ENCODE measurements at places on chromosomes 13 and 19.

GRCh38 chr19:39448271-39448670, 2.9 kb downstream of the SUPT5H start:
- DNase-seq = no peak

GRCh38 chr13:48594096-48594815, 59.5 kb upstream of the CYSLTR2 start:
- DNase-seq = no peak

GRCh38 chr19:18278521-18279265, 2.7 kb downstream of the JUND start:
- DNase-seq = no peak

DNA sequence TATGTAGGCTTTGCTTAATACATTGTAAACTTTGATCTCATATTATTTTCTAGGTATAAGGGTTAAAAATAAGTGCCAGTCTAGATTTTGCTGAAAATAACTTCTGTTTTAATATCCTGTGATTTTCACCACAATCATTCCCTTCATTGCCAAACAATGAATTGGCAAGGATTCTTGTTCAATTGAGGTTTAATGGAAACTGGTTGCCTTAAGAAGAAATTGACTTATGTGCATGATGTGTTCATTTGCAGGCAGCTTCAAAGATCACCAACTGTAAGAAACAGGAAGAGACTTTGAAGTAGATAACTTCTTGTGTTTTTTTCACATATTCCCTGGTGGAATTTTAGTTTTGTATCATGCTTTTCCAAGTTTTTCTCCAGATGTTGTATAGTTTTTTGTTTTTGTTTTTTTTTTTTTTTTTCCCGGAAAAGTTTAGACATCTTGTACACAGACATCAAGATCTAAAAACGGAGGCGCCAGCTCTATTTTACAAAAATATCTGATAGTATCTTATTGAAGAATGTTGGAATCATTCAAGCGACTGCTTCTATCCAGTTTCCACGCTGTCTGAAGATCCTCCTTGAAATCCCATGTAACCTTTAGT, 108.3 kb downstream of the POSTN start:
- no peak for DNase-seq

GRCh38 chr19:48606463-48607358, at the start of gene SPACA4:
SPACA4 (plus strand) TSS chr19:48606742; CDS start chr19:48606979, 237 bp downstream.
- no peak for DNase-seq

DNA sequence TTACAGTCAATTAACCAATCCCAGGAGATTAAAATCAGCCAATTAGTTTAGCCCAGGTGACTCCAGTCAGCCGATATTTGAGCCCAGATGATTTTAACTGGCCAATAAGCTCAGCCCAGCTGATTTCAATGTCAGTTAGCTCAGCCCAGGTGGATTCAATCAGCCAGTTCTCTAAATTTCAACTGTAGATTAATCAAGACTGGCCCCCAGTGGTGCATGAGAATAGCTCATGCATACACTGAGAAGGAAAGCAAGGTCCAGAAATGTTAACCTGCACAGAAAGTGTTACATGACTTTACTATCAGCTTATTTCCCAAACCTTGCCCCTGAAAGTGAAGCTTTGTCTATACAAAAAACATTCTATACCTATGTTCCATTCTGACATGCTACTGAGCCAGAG, 55.4 kb upstream of the ZNF724 start:
- no peak for DNase-seq

DNA sequence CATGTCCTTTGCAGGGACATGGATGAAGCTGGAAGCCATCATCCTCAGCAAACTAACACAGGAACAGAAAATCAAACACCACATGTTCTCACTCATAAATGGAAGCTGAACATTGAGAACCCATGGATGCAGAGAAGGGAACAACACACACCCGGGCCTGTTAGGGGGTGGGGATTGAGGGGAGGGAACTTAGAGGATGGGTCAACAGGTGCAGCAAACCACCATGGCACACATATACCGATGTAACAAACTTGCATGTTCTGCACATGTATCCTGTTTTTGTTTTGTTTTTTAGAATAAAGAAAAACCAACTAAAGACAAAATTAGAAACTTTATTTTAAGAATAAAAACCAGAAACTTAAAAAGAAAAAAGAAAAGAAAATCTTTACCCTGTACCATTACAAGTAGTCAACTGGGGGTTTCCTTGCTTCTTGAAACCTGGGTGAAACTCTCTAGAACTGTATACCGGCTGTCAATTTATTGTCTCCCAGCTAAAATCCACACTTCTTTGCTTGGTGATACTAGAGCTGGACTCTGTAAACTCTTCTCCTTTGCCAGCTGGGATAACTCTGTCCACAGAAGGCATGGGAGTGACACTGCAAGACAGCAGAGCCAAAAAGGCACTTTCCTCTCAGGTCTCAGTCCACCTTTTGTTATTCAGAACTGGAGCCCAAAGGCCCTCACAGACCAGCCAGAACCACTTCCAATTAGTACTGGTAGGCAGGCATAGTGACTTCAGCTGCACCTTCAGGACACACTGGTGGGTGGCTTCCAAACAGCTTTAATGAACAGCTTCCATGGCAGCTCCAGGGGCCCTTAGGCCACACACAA, 9.0 kb downstream of the MICU2 start:
- DNase-seq = no peak

DNA sequence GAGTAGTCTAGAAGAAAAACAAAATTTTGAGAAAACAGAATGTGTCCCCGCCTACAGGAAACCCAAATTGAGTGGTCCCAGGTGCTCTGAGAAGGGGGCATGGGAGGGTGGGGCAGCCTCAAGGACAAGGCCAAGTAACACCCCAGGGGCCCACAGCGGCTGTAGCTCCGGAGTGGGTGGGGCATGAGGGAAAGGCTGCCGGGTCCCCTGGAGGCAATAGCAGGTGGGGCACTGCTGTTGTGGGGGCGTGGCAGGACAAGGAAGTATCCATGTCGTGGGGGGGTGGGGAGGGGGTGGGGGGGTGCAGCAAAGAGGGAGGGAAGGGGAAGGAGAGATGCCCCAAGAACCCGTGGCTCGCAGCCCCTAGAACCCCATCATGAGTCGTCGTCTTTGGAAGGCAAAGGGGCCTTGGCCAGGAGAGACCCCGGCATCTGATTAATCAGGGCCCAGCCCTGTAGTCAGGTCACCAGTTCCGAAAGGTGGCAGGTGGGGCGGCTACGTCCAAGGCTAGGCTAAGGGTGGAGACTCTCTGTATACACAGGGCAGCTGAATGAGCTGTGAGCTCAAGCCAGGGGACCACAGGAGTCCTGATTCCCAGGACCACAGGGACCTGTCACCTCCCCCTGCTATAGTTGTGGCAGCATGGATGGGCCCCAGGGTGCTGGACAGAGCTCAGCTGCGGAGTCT, 7.5 kb upstream of the ISYNA1 start:
- DNase-seq = no peak

DNA sequence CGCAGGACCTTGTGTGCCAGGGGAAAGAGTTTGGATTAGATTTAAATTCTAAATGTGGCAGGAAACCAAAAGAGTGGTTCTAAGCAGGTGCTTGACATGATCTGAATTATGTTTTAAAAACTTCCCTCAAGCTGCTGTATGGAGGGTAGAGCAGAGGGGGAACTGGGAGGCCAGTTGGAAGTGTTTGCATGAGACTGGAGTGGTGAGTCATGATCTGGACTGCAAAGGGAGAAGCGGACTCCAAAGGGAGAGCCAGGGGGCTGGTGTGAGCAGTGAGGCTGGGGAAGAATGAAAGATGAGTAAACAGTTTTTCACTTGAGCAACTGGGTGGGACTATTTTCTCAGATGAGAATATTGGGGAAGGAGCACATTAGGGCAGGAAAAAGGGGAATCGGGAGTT, 206.1 kb downstream of the DNAJC15 start:
- DNase-seq = no peak

- DNase-seq = no peak
Measured at GRCh38 chr19:12656899-12657571, 9.5 kb downstream of the MAN2B1 start.

DNA sequence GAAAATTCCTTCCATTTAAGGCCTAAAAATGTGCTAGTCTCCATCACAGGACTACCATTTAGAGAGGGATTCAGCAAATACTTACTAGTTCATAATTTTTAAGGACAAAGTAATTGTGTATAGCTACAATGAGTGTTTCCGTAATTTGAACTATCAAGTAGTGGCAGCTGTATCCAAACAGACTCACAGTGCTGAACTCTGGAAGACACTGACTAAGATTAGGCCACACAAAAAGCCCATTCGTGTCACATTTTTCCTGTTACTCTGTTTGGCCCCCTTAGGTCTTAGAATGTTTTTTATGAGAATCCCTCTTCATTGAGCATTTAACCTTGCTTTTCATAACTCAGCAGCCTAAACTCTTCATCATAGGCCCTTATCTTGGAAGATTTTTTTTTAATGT, 731.2 kb upstream of the PCDH9 start:
- DNase-seq = no peak

DNA sequence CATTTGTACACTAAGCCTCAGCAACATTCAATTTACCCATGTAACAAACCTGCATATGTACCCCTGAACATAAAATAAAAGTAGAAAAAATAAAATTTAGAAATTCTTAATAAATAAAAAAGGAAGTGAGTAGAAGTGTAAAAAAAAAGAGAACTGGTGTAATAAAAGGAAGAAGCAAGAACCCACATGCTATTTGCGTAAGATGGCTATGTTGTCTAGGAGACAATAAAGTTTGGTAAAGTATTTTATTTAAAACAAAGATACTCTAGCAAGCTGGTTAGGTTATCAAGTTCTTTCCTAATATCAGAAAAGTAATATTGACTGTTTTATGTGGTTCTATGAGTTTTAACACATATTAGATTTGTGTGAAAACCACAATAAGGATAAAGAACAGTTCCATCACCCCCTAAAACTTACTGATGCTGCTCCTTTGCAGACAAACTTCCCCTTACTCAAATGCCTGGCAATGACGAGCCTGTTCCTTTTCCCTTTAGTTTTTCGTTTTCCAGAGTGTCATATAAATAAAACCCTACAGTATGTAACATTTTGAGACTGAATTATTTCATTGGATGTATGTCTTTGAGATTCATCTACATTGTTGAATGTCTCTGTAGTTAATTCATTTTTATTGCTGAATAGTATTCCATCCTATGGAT, 98.9 kb downstream of the TNFSF13B start:
- DNase-seq = no peak

- DNase-seq = peak; percentile 31
Measured at GRCh38 chr19:58182577-58182988, 278 bp upstream of the ZNF274 start.

DNA sequence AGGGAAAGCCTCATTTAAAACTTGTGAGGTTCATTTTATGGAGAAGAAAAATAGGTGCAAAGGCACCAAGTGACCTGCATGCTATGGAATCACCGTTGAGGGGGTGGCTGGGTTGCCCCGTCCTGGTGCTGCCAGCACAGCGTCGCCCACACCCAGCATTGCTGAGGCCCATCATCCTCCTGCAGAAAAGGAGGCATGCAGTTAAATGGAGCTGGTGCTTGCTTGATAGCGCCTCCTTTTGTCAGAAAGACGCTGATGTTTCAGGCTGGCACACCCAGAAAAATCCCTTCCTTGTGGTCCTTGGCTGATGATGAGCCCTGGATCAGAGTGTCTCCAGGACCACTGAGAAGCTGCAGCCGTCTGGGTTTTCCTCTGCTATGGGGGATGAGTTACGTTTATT, 36.9 kb downstream of the DHRS12 start:
- DNase-seq = no peak

DNA sequence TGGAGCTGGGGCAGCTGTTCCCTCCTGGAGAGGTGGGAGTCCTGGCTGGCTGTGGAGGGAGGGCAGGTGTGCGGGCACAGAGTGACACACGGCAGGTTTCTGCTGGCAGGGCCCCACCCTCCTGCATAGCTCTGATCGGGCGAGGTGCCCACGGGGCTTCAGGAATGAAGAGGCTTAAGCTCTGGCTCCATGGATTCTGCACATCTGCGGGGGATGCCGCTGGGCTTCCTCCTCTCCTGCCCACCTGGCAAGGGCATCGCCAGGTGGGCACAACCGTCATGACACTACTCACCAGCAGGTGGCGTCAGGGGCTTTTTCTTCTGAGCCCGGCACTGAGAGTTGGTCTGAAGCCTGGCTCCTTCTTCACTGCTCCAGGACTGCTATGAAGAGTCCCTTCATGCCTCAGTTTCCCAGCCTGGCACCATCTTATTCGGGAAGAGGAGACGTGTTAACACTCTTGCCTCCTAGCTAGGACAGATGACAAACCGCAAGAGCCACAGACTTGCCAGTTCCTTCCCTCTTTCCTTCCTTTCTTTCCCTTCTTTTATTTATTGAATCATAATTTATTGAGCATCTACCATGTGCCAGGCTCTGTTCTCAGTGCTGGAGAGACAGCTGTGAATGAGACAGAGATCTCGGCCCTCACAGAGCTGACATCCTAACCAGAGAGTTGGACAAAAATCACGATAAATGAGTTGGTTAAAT, 15.2 kb upstream of the PAK4 start:
- peak; percentile 50 for DNase-seq

- DNase-seq = no peak
Measured at GRCh38 chr19:10603873-10604459, 16.9 kb upstream of the AP1M2 start.

- no peak for DNase-seq
Measured at GRCh38 chr13:104024416-104025170, 958.4 kb upstream of the SLC10A2 start.
